Left lung (tissue), 14 donors: ENCODE measurements at places on chromosomes 2 and 18. TPM values are rescaled to one million over a fixed set of nuclear protein-coding genes. Genes with fewer than 3 reads are reported as not detected.

- DNase-seq: no peak
These were observed 99.1 kb downstream of the GREB1L start for GRCh38 chr18:21341141-21341540.

DNA sequence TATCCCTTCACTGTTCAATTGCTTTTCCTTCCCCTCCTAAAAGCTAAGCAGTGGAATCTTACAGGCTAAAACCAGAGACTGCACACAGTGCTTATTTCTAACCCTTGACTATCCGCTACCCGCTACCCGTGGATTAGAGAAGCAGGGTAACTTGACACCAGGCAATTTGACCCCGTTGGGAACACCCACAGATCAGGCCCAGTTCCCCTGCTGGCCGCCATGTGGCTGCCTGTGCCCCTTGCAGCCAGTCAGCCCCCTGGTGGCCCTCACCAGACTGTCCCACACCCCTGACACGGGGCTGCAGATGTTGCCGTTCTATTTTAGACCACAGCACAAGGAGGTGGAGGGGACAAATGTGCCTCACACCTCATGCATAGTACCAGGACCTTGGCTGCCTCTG is 74.8 kb downstream of the TXNL1 start:
- DNase-seq: no peak

GRCh38 chr2:33342171-33342570 is 134.3 kb upstream of the RASGRP3 start:
- no peak for DNase-seq

GRCh38 chr2:72965770-72966450 is 48.6 kb downstream of the EMX1 start:
- DNase-seq: peak; percentile 18

GRCh38 chr18:79424008-79424565 is 28.4 kb downstream of the NFATC1 start:
- DNase-seq: peak; percentile 73

DNA sequence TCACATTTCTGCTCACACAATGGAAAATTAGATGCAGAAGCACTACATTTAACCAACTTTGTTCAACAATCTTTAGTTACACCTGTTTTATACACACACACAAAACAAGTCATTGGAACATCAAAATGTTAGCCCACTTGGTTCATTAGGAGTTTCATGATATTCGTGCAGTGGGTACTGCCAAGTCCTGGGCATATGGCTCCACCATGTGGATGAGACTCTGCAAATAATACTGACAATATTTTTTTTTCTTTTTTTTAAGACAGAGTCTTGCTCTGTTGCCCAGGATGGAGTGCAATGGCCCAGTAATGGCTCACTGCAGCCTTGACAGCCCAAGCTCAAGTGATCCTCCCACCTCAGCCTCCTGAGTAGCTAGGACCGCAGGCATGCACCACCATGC is 34.5 kb upstream of the GRB14 start:
- no peak for DNase-seq

GRCh38 chr2:107592280-107592624 is 234.4 kb upstream of the RGPD4 start:
- no peak for DNase-seq

DNA sequence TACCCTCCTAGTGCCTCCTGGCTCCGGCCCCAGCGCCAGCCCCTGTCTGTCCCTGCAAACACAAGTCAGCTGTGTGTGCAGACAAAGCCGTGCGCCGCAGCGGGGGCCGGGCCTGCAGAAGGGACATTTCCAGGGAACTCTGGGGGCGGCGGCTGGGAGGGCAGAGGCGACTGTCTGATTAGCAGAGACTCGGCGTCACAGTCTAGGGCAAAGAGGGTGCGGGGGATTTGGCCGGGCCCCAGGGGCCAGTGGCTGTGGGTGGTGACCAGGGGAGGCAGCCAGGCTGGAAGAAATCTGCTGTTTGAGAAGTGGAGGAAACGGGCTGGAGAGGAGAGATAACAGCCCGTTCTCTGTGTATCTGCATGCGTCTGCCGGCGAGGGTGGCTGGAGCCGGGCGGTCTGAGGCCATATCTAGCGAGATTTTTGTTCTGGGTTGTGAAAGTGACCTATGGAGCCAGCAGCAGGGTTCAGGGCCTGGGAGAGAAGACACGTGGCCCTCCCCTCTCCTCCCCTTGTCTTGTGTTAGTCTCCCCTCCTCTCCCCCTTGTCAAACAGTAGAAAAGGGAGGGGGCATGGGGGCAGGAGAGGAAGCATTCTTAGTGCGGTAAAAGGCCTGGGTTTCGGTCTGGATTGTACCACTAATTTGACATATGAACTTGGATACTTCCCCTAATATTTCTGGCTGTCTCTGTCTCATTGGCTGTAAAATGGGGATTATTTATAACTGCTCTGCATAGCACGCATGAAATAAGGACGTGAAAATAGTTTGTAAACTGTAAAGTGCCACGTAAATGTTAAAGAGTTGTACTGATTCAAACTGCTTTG is 169.4 kb downstream of the SMAD7 start:
- peak; percentile 91 for DNase-seq

- no peak for DNase-seq
These were observed 361 bp upstream of the HAT1 start for GRCh38 chr2:171921970-171922229.

DNA sequence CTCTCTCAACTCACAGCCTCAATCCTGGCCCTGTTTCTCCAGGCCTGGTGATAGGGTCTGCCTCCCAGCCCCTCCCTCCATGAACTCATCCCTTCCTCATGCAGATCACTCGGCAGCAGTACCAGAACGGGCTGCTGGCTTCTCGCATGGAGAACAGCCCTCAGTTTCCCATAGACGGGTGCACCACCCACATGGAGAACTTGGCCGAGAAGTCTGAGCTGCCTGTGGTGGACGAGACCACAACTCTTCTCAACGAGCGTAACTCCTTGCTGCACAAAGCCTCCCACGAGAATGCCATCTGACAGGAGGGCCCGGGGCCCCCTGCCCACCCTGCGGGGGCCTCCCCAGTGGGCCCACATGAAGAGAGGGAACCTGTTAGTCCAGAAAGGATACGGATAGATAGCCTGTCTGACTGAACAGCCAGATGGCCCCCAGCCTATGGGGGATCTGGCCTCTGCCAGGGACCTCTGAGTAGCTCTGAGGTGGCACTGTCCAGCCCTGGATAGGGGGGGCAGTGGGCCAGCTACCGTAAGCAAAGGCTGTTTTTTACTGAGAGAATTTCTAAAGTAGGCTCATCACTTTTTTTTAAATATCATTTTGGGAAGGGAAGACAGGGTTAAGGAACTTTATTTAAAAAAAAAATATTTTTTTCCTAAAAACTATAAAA is 6.7 kb upstream of the CNNM3 start:
- DNase-seq: no peak

- DNase-seq: no peak
These were observed 50.4 kb downstream of the LDLRAD4 start for GRCh38 chr18:13269013-13269280.

GRCh38 chr2:204643326-204643725 is 98.1 kb downstream of the PARD3B start:
- DNase-seq: no peak

- DNase-seq: no peak
These were observed 32.0 kb upstream of the MC4R start for GRCh38 chr18:60404486-60405085.

- no peak for DNase-seq
These were observed 21.1 kb upstream of the CHMP3 start for GRCh38 chr2:86584151-86584913.

GRCh38 chr2:55839182-55839819 is 84.3 kb downstream of the EFEMP1 start:
- no peak for DNase-seq

DNA sequence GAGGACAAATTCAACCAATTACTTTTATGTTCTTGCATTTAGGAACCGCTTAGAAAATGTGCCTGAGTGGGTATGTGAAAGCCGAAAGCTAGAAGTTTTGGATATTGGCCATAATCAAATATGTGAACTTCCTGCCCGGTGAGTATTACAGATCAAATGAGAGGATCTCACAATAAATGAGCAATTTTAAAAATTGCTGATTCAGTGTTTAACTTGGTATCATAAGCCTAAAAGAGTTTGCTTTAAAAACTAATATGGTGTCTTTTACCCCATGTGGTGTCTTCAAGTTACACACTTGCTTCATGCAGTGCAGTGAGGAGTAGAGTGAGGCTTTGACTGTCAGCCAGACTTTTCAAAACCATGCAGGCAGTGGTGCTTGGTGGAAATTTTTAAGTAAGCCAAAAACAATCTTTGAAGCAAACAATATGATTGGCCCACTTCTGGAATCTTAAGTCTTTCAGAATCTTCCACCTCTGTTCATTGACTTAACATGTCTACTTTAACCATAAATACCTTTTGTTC is 199.6 kb downstream of the PHLPP1 start:
- no peak for DNase-seq

GRCh38 chr18:24923138-24923537 is 428.8 kb downstream of the ZNF521 start:
- no peak for DNase-seq

GRCh38 chr18:10563886-10564285 is 38.1 kb downstream of the NAPG start:
- no peak for DNase-seq

DNA sequence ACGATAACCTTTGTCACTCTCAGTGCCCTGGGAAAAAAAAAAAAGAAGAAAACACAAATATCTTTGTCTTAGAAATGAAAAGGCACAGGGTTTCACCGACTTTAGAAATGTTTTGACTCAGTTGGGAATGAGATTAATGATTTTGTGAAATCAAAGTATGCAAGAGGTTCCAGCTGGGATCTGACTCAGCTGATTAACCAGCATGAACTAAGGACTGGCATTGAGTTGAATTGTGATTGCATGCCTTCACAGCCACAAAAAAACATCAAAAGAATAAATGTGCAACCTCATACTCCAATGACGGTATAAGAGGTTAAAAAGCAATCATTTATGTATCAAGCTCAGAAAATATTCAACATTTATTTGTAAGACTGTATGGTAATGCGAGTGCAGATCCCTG is 566.6 kb upstream of the DSEL start:
- DNase-seq: no peak

DNA sequence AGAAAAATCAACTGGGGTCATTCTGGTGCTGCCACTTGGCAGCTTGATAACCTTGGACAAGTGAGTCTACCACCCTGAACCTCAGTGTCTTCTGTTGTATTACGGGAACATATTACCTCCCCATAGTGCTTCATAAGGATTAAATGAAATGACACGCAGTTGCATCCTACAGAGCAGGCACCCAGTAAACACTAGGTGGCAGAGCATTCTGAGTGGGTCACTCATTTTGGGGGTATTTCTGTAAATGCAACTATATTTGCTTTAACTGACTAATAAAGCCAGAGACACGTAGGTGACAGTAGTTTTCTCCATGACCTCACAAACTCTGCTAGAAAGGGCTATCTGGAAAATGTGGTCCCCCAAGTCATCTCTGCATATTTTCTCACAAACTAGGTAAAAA is 4.7 kb downstream of the CD226 start:
- no peak for DNase-seq

DNA sequence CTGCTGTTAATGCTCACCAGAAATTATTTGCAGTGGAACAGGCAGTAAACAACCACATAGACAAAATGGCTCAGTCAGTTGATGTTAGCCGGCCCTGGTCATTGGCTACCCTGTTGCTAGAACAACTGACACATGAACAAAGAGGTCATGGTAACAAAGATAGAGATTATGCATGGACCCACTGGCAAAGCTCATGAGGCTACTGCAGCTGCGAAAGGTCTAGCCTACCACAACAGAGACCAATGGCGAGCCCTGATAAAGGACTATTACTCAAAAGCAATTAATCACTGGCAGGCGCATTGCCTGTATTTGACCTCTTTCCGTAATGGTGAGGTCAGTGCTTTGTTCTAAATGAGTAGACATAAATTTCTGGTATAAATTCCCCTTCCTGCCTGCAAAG is 474.2 kb downstream of the DSC3 start:
- DNase-seq: no peak

DNA sequence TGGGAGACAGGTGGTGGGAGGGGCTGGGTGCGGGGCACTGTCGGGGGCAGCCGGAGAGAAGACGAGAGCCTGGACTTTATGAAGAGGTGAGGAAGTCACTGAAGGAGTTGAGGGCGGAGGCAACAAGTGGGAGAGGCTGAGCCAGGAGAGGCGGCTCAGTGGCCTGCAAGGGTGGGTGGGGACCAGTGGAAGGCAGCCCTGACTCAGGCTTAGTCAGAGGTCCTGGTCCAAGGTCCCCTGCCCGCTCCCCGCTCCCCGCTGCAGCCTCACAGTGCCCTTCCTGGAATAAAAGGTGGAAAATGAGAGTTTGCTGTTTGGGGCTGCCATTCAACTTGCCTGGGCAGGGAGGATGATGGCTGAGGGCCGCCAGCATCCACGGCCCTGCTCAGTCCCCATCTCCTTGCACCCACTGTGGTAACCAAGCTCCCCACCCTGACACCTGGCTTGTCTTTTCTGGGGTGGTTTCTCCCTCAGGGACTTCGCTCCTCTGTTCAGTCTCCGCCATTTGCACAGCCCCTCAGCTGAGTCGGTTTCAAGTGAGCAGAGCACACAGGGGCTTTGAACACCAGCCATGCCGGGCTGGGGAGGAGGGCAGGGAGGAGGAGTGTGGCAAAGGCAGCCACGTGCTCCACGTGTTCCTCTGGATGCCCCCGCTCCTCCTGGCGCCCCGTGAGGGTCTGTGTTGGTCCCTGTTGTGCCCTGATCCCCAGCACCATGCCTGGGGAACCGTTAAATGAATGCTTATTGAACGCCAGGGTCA is 13.7 kb upstream of the RALB start:
- DNase-seq: no peak

DNA sequence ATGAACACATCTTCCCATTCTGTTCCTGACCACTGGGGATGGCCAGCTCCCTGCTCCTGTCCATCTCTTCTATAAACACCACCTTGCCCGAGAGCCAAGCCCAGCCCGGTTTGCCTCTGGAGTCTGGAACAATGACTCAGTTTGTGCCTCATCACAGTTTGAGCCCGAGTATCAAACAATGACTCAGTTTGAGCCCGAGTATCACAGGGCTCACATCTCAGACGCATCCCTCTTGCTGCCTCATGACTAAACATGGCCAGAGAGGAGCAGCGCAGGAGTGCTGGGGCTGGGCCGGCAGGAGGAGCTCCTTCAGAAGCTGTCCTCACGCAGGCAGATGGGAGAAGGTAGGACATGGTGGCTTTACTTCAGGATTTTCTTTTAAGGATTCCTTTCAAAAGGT is 68.7 kb downstream of the PXDN start:
- no peak for DNase-seq

- DNase-seq: no peak
These were observed 59.3 kb downstream of the SETBP1 start for GRCh38 chr18:44740000-44740399.

GRCh38 chr18:24600076-24600654 is 139.7 kb downstream of the HRH4 start:
- no peak for DNase-seq

The OR6B2 gene
- not detected for total RNA-seq

The SETBP1 gene
- 26.4 TPM for total RNA-seq

The POLR1B gene
- total RNA-seq: 25.3 TPM

The ZNF396 gene
- total RNA-seq: 3.5 TPM

The PPP1CB gene
- 241 TPM for total RNA-seq

The RND3 gene
- 44.8 TPM for total RNA-seq

The AGBL5 gene
- 20.6 TPM for total RNA-seq

The ANKMY1 gene
- total RNA-seq: 20.1 TPM

The ESCO1 gene
- total RNA-seq: 14.3 TPM
